ENCODE measurements at places on chromosomes 7 and 10. TPM values are rescaled to one million over a fixed set of nuclear protein-coding genes. Genes with fewer than 3 reads are reported as not detected.

- H3K27me3 ChIP-seq: no peaks in the 10 kb centered on the region
- H3K4me3 ChIP-seq: no peak overlapping the region
- H3K27ac ChIP-seq: no peak overlapping the region
Measured at GRCh38 chr7:26658389-26659084, 205.9 kb downstream of the SKAP2 start.

DNA sequence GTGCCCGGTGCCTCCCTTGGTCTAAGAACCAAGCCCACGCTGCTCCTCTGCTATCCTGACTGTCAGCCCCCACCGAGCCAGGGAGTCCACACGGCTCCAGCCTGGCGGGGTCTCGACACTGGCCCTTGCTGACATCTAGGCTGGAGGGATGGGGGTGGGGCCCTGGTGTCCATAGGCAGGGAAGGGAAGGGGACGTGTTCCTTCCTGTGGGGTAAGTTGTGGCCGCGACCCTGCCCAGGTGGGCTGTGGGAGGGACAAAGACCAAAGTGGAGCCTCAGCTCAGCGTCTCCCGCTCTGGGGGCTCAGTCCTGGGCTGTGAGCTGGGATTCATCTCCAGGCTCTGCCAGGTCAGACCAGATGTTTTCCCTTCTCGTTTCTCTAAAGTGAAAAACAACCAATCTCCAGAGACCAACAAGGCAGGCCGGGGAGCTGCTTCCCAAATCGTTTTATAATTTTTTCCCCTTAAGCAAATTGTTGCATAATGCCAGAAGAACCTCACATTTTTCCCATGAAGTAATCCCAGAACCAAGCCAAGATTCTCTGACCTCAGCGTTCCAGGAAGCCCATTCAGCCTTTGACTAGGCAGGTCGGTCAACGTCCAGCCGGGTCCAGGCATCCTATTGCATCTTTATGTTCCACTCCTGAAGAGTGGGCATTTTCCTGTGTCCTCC is 101.2 kb downstream of the RGS10 start:
- peak overlapping the region; percentile 65 for H3K27ac ChIP-seq
- no peak for DNase-seq
- no peaks in the 10 kb centered on the region for H3K36me3 ChIP-seq
- H3K27me3 ChIP-seq: no peaks in the 10 kb centered on the region

DNA sequence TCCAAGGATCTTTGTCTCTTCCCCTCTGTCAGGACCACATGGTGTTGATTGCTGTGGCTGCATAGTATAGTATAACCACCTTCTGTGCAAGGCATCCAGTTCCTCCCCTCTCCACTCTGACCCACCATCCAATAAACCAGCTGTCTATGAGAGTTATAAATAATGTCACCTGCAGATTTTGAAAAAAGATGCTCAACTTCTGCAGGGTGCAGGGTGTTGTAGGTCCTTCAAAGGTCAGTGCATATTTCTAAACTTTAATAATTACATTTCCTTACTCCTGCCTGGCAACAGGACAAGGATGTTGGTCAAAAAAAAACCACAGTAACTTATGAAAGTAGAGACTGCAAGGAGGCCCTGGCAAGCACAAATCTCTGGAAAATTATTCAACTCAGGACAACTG is 166.2 kb downstream of the PKD1L1 start:
- H3K4me1 ChIP-seq: peaks cover 32% of the 10 kb centered on the region
- no peak for DNase-seq
- H3K27ac ChIP-seq: no peak overlapping the region

DNA sequence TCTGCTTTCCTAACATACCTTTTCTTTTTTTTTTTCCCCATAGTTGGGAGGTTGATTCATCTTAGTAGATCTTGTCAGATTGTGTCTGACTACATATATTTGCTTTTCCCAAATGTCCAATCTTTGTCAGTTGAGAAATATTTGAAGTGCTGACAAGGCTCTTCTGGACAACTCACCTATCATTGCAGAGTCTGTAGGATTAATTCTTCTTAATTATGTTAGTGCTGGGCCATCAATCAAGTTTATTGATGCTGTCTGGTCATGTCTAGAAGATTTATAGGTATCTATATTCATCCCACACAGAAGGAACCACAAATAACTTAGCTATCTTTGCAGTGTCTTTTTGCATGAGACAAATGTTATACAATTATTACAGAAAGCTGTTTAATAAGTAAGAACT is 310.6 kb downstream of the ACTR3B start:
- no peak overlapping the region for H3K4me3 ChIP-seq
- no peak overlapping the region for H3K27ac ChIP-seq
- H3K4me1 ChIP-seq: no peaks in the 10 kb centered on the region
- DNase-seq: no peak

DNA sequence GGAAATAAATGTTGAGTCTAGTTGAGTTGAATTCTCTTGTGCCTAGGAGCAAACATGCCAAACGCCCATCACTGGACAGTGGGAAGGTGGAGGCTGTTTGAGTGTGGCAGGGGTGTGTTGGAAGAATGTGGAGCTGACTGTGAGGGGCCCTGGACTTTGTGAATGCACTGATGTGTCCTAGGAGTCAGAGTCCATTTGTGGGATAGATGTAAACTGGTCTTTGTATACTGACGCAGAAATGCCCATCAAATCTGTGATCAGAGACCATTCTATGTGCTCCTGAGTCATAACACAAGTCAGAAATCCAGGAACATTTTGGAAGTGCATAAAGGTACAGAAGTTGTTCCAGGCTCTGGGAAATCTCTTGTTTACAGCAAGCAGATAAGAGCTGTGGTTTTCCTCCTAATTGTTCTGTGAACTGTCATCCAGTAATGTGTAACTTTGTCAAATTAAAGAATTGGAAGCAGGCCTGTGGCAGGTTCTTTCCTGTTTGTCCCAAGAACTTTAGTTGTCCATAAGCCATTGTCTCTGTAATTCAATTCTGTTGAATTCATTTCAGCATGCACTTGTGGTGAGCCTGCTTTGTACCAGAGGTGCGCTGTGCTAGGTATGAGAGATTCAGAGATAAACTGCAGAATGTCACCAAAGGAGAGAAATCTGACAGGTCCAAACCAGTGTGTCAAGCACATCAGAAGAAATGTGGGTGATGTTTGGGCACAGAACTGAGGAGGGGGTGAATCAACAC is 7.6 kb downstream of the PRXL2A start:
- H3K36me3 ChIP-seq: peaks cover under 1% of the 10 kb centered on the region
- peak overlapping the region; percentile 74 for H3K27ac ChIP-seq
- no peak overlapping the region for H3K4me3 ChIP-seq
- no peak for DNase-seq
- no peaks in the 10 kb centered on the region for H3K27me3 ChIP-seq

- H3K4me1 ChIP-seq: no peaks in the 10 kb centered on the region
- no peaks in the 10 kb centered on the region for H3K27me3 ChIP-seq
- H3K27ac ChIP-seq: no peak overlapping the region
- no peaks in the 10 kb centered on the region for H3K36me3 ChIP-seq
Measured at GRCh38 chr7:80666376-80666775, 27.9 kb downstream of the CD36 start.

GRCh38 chr7:8151161-8151725 is 110.7 kb downstream of the ICA1 start:
- no peaks in the 10 kb centered on the region for H3K4me1 ChIP-seq
- no peaks in the 10 kb centered on the region for H3K36me3 ChIP-seq
- no peak overlapping the region for H3K4me3 ChIP-seq
- no peaks in the 10 kb centered on the region for H3K27me3 ChIP-seq
- H3K27ac ChIP-seq: no peak overlapping the region
- DNase-seq: no peak

TFPI2 gene
- 0.68 TPM for total RNA-seq
